Fibroblast of the conjunctiva (primary cell): ENCODE measurements at places on chromosomes 2 and 18.

DNA sequence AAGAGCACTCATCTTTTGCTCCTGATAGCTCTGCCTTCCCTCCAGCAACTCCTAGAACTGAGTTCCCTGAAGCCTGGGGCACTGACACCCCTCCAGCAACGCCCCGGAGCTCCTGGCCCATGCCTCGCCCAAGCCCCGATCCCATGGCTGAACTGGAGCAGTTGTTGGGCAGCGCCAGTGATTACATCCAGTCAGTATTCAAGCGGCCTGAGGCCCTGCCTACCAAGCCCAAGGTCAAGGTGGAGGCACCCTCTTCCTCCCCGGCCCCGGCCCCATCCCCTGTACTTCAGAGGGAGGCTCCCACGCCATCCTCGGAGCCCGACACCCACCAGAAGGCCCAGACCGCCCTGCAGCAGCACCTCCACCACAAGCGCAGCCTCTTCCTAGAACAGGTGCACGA, 62.4 kb downstream of the TET3 start:
- no peak for DNase-seq

DNA sequence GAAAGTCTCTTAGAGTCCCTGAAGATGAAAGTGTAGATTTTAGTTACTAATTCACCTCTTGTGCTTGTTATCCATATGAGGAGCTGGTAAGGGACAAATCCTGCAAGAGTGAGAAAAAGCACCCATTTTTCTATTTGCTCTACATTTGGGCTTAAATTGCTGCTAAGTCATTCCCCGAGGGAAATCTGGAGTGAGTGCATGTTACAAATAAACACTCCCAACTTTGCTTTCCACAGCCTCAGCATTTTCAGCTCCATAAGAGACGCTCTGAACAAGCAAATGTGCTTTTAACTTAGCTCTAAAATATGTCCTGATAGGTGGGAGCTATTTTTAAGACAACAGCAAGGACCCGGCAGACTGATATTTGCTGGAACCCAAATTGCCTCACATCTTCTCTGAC, 126.7 kb downstream of the DPP10 start:
- DNase-seq: no peak

- no peak for DNase-seq
These were observed 197.9 kb downstream of the LNPK start for GRCh38 chr2:175804122-175804521.

GRCh38 chr2:55309446-55309845, 40.4 kb upstream of the MTIF2 start:
- DNase-seq: peak; percentile 14

DNA sequence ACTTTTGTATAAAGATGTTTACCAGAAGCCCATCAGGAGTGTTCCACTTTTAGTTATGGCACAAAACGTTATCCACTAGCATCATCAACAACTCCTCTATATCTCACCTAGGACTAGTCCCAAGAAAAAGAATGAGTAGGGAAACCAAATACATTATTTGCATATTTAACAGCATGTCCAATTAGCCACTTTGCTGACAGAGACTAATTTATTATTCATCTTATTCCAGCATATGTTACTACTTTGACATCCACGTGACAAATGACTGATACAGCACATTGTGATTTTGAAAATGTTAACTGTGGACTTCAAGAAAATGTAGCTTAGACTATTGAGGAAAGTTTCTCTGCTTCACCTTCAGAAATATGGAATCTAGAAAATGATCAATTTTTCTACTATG, 694.0 kb downstream of the NRXN1 start:
- DNase-seq: no peak

- DNase-seq: no peak
These were observed 98.6 kb downstream of the GALNT1 start for GRCh38 chr18:35680139-35680551.

GRCh38 chr2:141015341-141016047, 1115.3 kb downstream of the LRP1B start:
- no peak for DNase-seq

GRCh38 chr2:217741381-217741955, 261.3 kb downstream of the TNS1 start:
- DNase-seq: no peak

DNA sequence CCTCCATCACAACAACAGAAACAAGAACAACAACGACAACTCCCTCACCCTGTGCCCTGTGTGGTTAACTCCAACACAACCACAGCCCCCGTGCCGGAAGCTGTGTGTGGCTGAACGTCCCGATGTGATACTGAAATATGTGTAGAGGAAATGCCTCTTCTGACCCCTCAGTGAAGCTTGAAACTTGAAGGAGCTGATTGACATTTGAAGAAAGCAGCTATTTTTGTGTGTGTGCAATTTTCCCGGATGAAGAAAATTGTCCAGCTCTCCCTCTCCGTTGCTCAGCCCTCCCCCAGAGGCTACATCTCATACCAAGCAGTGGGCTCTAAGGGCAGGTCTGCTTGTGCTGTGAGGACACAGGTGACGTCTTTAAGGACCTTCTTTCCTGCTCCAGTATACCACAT, 173.8 kb downstream of the ICOS start:
- no peak for DNase-seq

- DNase-seq: no peak
These were observed 171.9 kb downstream of the GALNT1 start for GRCh38 chr18:35753306-35753910.

DNA sequence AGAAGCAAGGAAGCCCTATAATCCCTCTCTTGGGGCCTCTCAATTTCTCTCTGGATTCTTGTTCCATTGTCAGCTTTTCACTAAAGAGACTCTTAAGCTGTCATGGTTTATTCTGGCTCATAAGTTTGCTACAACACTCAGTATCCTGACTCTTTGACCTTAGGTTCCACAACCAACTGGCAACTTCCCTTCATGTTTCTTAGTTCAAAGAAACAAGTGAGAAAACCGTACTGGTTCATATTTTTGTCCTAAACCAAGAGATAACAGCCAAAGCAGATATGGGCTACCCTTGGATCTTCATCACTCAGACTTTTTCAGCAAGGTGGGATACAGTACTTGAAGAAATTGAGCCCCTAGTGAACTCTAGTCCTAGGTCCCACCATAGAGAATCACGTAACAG, 109.9 kb upstream of the CRIM1 start:
- DNase-seq: no peak

DNA sequence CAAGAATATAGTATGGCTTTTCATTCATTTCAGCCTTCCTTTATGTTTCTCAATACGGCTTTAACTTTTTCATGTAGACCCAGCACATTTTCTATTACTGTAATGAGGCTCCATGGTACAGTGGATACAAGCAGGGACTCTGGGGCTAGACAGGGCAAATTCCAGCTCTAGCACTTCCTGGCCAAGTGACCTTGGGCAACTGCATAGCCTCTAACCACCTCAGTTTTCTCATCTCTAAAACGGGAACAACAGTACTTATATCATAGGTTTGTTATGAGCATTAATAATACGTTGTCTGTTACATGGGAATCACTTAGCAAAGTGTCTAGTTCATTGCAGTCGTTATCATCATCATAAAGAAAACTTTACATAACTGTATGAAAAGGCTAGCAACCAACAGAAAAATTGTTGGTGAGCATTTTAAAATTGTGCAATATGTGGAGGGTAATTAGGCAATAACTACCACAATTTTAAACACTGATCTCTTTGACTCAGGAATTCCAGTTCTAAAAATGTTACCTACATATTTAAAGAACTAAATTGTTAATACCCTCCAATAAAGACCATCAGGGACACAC, 13.7 kb upstream of the RMDN2 start:
- DNase-seq: no peak

- DNase-seq: no peak
These were observed 49.6 kb downstream of the FRZB start for GRCh38 chr2:182816866-182817265.

DNA sequence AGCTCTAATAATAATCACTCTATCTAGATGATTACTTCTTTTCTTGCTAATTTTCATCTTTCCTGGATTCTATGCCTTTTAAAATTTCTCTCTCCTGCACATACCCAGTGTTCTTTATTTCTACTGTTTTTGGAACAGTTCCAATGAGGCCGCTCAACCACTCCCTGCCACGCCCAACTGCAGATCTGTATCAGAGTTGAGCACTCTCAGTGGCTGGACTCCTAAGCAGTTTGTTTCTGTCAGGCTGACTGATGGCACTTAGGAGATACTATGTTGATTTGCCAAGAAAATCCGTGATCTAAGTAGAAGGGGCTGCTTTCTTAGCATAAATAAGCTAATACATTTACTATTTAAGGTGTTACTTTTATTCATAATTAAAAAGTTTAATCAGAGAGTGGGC, 192.8 kb downstream of the ARHGAP15 start:
- no peak for DNase-seq

DNA sequence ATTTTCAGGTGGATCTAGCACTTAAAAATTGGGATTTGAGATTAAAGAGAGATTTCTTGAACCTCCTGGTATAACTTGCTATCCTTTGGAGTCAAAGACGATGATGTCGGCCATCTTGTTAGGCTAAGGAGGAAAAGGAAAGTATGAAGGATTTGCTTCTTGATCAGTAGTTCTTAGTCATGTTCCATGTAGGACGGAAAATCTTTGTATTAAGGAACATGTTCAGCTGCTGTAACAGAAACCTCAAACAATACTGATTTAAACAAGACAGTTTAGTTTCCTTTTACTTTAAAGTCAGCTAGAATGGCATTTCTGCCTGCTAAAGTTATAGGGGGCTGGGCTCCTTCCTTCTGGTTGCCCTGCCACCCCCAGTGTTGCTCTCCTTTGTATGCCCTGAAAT, 56.4 kb upstream of the MGAT5 start:
- no peak for DNase-seq
